MCF 10A (cell line): ENCODE measurements at places on chromosomes 5 and 9.

GRCh38 chr9:72925891-72926290 is 27.0 kb downstream of the ALDH1A1 start:
- DNase-seq: no peak

DNA sequence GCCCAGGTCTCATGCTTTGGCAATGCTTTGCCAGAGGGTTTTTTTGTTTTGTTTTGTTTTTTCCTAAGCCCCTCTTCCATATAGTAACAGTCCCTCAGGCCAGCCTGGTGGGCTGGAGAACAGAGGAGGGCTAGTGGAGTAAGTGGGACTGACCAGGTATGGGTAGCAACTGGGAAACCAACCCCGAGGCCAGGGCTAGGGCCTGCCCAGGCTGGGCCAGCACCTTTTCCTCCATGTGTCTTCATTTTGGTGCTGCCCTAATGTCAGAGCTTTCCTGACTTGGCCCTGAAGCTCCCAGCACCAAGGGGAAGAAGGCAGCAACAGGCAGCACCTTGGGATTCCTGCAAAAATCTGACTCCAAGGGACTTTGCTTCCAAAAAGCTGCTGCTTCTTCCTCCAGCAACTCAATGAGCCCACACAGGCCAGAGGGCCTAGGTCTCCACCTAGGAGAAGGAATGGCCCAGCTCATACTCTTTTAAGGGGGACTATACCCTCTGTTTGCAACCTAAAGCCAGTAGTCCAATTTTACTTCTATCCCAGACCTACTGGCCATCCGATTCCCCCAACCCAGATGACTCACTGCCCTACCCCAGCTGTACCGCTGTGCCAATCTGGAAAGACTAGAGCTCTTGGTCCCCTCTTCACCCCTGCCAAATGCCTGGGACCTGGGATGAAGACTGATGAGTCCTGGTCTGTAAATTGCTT is 105.1 kb downstream of the PSD2 start:
- no peak for DNase-seq

DNA sequence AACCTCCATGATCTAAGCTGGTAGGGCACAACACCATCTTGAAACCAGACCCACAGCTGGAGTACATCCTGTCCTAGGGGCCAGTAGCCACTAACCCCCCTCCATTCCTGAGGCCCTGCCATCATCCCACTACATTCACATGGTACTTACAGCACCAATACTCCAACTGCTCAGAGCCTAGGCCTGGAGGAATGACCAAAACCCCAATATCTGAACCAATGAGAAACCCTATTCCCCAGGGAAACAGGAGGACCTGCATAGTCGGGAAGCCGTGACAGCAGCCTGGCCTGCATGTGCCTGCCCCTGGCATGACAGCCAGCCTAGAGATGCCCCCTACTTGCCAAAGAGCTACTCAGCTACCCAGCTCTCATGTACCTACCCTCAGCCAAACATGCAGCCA is 65.4 kb upstream of the DMRT1 start:
- no peak for DNase-seq

DNA sequence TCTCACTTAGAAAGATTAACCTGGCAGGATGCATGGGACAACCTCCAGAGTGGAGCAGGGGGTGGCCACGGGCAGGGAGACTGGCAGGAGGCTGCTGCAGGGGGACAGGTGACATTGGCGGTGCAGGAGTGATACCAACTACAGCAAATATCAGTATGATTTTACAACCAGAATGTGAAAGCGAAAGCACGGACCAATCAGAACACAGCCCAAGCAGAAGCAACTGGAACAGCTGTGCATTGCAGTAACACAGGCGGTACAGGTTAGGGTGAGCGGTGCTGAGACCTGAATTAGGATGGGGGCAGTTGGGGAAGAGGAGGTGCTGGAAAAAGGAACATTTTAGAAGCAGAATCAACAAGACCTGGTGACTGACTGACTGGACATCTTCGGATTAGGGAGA is 29.3 kb downstream of the POLR1E start:
- DNase-seq: no peak

- DNase-seq: peak; percentile 6
Measured at GRCh38 chr5:80655231-80655774, 520 bp upstream of the DHFR start.

- DNase-seq: no peak
Measured at GRCh38 chr5:93071710-93072109, 509.3 kb downstream of the NR2F1-AS1 start.

- DNase-seq: peak; percentile 83
Measured at GRCh38 chr5:33049298-33049697, 338.2 kb downstream of the NPR3 start.

- DNase-seq: peak; percentile 10
Measured at GRCh38 chr9:115289757-115290208, 171.8 kb upstream of the TNC start.

DNA sequence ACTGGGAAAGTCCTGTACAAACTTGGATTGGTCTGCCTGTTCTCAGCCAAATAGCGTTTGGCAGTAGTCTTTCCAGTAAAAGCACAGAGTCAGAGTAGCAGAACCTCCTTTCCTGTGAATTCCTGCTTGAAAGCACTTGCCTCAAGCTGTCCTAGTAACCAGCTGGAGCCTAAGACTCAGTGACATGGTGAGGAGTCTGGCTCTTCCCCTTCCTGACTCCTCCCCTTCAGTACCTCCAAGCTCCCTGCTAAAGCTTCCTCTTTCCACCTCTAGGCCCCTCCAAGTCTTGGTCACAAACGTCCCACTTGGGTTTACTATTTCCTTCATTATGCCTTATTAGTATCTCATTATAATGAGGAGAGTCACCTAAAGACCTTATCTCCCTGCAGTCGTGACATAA is 21.4 kb upstream of the FAM81B start:
- DNase-seq: no peak

DNA sequence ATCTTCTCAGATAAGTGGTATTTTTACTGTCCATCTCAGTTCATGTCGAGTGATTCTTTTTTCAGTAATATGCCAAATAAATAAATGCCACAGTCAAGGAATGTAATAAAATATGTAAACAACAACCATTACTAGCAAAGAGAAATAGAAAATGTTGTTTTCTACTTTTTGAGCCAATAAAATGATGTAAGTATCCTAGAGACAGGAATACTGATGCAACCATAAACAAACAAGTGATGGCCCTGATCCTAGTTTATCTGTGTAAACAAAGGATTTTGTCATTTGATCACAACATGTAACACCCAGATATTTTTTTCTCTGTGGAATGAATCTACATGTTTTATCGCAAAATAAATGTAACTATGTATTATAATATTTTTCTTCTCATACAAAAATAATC is 1852.8 kb downstream of the EFNA5 start:
- no peak for DNase-seq

DNA sequence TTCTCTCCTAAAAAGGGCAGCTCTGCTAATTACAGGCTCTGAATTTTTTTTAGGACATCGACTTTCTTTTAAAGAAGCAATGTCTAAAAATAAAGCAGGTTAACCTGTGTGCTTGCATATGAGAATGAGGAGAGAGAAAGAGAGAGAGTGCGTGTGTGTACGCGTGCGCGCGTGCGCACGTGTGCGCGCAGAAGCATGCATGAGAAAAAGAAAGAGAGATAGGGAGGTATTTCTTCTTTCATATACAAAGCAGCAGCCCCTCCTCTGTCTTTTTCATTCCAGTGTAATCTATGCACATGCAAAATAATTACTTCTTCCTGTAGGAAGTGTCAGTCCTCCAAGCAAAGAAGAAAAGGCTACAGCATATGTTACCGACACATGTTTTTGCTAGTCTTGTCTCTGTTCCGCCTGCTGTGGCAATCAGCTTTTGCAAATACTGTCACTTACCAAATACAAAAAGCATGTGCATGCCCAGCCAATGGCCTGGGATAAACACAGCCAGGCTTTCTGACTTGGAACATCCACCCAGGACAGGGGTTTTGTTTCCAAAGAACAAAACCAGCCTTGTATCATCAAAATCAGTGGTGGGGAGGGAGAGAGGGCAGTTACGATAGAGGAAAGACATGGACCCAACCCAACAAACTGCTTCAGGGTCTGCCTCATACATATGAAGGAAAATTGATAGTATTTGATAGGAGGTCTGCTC is 252.3 kb upstream of the SLC24A2 start:
- DNase-seq: no peak

DNA sequence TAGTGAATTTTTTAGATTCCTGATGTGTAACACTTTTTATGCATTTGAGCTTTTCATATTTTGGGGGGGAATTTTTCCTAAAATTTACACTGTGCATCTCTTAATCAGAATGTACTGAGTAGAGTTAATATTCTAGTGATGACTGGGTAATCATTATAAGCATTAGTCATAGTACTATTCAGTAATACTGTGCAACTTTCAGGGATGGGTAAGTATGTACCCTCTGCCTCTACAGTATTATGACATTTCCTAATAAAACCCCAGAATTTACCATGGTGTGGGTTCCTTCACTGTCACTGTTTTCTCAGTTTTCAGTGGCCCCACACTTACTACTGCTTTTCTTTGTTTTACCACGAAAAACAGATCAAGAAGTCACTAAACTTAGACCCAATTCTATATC is 2.8 kb upstream of the CMYA5 start:
- DNase-seq: no peak

DNA sequence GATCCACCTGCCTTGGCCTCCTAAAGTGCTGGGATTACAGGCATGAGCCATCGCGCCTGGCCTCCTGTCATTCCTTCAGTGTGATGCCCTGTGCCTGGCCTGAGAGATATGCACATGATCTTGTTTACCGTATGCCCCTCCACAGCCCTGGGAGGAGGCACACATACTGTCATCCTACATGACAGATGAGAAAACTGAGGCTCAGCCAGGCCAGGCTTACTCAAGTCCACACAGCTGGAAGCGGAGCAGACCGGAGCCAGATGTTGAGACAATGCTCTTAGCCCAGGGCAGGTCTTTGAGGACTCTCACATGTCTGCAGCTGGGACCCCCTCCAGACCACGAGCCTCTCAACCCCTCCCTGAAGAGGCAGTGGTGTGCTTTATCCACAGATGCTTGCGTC is 38.7 kb upstream of the SH3PXD2B start:
- DNase-seq: no peak

- no peak for DNase-seq
Measured at GRCh38 chr5:74945561-74946165, 79.5 kb upstream of the FAM169A start.

DNA sequence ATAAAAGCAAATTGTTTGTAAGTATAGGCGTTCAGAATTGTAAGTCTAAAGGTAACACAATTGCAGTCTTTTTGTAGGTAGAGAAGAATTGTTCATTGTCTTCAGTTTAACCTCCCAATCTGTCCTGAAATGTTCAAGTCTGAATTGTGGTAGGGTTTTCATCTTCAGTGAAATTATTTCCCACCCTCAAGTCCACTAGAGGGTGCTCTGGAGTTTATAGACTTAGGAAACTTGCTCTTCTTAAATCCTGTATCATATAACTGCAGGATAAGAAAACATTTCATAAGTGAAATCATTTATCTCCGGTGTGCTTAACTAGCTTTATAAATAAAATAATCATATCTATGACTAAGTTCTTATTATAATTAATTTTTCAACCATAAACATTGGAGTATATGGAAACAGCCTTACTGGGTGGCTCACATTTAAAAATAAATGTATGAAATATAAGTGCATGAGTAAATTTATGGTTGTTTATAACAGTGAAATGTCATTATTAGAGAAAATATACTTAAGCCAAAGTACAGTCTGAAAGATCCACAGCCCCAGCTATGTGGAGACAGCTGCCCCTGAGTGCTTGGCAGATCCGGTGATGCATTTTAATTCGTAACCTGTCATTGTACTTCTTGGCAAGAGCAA is 182.4 kb upstream of the OTULINL start:
- peak; percentile 64 for DNase-seq

DNA sequence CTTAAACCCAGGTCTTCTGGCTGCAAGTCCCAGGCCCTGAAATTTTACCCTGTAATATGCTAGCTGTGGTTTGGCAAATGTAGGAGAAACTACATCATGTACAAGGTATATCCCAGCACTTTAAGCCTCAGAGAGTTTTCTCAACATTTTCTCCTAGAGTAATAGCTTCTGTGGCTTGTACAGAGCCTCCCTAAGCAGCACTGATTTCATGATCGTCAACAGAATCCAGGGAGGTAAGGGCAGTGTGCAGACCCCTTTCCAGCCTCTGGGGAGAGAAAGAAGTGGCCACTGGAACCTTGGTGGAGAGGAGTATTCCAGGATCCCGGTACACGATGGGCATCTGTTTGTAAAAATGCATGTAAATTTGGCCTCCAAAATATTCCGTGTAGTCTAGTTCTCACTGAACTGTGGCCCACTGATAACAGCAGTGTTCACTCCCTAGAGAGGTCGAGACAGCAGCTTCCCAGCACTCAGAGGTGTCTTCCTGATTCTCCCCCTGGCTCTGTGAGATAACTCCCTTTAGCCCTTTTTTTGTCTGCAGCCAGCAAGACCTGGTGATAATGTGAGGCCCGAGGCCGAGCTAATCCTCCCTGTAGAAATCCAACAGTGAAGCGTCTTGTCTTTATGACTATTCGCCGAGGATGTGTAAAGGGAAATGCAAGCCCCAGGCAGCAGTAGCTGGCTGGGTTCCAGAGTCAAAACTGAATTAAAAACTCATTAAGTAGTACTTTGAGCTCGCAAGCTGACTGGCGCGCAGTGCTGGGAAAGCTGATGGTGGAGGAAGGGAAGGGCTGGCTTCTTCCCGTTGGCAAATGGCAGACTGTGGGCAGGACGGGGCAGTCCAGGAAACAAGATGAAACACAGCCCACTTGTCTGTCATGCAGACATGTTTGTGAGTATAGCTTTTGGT is 59.0 kb downstream of the MAP1B start:
- DNase-seq: peak; percentile 64

GRCh38 chr5:95285409-95285755 is 488 bp upstream of the MCTP1 start:
- DNase-seq: no peak

GRCh38 chr9:19229595-19230354 is 718 bp upstream of the DENND4C start:
- DNase-seq: peak; percentile 73

DNA sequence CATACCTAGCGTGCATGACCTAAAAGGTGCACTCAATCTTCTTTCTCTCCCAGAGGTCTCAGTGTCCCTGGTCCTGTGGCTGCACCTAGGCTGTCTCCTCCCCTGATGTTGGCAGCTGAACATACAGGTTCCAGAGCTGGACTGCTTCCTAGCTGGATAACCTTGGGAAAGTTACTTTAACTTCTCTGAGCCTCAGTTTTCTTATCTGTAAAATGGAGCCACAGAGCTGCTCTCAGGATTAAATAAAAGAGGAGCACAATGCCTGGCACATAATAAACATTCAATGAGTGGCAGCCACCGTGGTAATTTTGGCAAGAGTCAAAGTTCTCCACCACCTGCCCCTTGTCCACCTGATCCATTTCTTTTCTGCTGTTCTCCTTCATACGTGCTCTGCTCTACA is 14.0 kb downstream of the MORN5 start:
- no peak for DNase-seq

DNA sequence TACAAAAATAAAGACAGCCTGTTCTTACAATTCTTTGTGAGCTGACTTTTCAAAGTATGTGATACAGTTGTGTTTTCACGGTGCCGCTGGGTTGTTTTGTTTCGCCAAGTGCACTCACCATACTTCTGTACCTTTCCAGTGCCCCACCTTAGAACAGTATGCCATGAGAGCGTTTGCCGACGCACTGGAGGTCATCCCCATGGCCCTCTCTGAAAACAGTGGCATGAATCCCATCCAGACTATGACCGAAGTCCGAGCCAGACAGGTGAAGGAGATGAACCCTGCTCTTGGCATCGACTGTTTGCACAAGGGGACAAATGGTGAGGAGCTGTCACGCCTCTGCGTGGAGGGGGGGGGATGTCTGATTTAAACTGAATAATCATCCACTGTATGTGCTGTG is 12.9 kb downstream of the CCT5 start:
- no peak for DNase-seq
